Panc1 (cell line): ENCODE measurements at places on chromosomes 6 and 20. TPM values are rescaled to one million over a fixed set of nuclear protein-coding genes. Genes with fewer than 3 reads are reported as not detected.

DNA sequence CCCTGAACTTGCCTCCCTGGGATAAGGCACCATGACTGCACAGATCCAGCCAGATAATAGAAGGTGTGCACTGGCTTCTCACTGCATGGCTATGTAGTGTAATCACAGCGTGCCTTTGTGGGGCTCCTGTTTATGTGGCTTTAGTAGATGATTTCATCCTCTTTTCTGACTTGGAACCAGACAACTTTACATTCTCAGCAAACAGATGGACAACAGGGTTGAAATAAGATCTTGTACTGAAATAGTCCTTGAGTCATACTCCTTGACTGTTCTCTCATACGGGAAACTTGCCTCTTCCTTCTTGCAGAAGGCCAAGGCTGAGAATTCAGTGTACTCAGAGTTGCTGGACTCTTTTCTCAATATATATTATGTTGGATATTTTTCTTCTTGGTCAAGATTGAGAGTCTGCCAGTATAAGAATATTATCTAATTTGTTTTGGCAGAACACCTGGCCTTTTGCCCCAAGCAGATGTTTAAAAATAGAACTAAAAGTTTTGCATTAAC, 25.0 kb upstream of the RNF144B start:
- no peak for DNase-seq
- no peak overlapping the region for H3K27ac ChIP-seq
- H3K36me3 ChIP-seq: no peaks in the 10 kb centered on the region
- H3K4me3 ChIP-seq: no peak overlapping the region

- H3K27me3 ChIP-seq: no peaks in the 10 kb centered on the region
- no peaks in the 10 kb centered on the region for H3K36me3 ChIP-seq
- no peak for DNase-seq
- H3K27ac ChIP-seq: no peak overlapping the region
- H3K4me1 ChIP-seq: no peaks in the 10 kb centered on the region
Measured at GRCh38 chr6:105688573-105688972, 285.7 kb upstream of the PREP start.

DNA sequence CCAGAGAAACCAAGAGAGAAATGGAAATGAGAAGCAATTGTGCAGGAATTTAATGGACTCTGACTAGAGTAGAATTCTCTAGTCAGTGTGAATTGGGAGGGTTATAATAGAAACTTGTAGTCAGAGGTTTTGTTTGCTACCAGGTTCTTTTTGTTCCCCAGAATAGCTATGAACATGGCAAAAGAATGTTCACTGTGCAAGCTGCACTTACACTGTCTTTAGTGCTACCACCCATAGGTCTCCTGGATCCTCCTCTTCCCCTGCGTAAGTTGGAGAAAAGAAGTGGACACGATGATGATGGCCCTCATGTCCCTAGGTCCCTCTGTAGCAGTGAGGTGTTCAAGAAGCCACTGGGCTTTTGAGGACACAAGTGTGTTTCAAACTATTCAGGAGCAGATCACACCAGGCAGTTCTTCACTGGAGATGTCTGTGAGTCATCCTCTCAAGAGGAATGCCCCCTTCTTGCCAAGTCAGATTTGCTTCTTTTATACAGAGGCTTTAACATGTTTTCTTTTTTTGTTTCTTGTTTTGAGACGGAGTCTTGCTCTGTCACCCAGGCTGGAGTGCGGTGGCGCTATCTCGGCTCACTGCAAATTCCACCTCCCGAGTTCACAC, 47.6 kb upstream of the SMIM8 start:
- DNase-seq: no peak
- H3K27ac ChIP-seq: no peak overlapping the region
- no peaks in the 10 kb centered on the region for H3K36me3 ChIP-seq
- H3K4me3 ChIP-seq: no peak overlapping the region

- no peaks in the 10 kb centered on the region for H3K36me3 ChIP-seq
Measured at GRCh38 chr6:113055061-113055460, 707.9 kb downstream of the RFPL4B start.

- no peak for DNase-seq
- H3K36me3 ChIP-seq: no peaks in the 10 kb centered on the region
- no peak overlapping the region for H3K27ac ChIP-seq
- no peaks in the 10 kb centered on the region for H3K27me3 ChIP-seq
- H3K4me1 ChIP-seq: no peaks in the 10 kb centered on the region
Measured at GRCh38 chr6:105257340-105257739, 77.5 kb upstream of the POPDC3 start.

DNA sequence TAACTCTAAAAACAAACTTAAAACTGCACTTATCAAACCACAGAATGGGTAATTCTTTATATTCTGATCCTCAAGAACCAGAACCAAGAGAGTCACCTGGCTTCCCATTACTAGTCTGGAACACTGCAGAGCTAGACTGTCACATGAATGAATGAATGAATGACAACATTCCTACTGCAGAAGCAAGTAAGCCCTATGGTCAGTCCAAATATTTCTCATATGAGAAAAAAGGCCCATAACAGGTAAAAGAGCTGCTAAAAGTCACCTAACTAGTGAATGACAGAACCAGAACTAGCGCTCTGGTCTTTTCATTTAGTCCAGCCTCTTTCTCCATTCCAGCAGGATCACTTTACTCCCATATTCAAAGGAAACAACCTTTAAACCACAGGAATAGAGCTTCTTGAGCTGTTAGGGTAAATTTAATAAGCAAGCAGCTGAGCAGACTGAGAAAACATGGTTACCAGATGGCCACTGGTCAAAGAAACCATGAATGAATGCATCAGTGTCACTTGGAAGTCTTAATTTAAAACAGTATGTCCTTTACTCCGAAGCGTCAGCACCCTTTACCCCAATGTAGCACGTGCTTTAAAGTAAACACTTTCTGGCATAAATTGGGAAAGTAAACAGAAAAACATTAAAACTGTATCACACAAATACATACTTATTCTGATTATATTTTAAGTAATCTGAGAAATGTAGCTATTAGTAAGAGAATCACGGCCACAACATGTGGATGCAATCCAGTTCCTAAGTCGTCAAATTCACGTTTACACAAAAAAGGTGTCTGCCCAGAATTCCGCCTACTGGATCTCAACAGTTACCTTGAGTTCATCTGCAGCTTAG, 1.4 kb downstream of the PREP start:
- H3K36me3 ChIP-seq: no peaks in the 10 kb centered on the region; the same call in 1 of the 2 replicates
- DNase-seq: no peak
- peak overlapping the region; percentile 89 for H3K27ac ChIP-seq

GRCh38 chr6:40536442-40536841, 50.7 kb downstream of the LRFN2 start:
- H3K36me3 ChIP-seq: no peaks in the 10 kb centered on the region
- no peak overlapping the region for H3K27ac ChIP-seq
- DNase-seq: no peak
- H3K4me1 ChIP-seq: no peaks in the 10 kb centered on the region
- H3K4me3 ChIP-seq: no peak overlapping the region

DNA sequence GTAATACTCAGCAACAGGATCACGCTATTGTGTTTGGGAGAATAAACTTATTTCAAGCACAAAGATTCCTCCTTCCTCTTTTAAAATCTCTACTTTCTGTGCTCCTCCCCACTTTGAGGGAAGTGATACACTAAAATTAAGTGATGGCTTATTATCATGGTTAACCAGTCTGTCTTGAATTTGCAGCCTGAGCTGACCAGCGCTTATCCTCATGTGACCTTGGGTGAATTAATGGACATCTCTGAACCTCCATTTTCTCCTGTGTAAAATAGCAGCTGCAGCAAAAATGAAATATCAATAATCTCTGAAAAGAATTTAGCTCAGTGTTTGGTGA, 222.6 kb downstream of the BCAS1 start:
- H3K4me3 ChIP-seq: no peak overlapping the region
- H3K4me1 ChIP-seq: peaks cover 11% of the 10 kb centered on the region
- no peak for DNase-seq
- H3K27me3 ChIP-seq: no peaks in the 10 kb centered on the region
- peak overlapping the region; percentile 90; the same call in 1 of the 2 replicates for H3K27ac ChIP-seq

DNA sequence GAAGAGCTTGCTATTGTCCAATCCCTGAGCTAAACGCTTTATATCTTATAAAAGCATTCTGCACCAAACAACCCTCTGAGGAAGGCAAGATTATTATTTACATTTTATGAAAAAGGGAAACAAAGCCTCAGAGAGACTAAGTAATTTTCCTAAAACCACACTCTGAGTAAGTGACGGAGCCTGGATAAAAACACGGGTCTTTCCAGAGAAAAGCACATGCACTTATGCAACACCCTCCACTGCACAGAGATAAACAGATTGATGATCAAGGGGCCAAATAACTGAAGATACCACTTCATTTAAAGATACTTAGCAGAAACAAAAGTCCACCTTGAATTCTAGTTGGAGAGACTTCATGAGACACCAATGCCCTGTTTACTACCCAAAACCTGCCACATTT, 214.7 kb upstream of the PDE10A start:
- no peak overlapping the region for H3K27ac ChIP-seq
- H3K36me3 ChIP-seq: no peaks in the 10 kb centered on the region; the same call in 1 of the 2 replicates
- peaks cover 39% of the 10 kb centered on the region for H3K27me3 ChIP-seq
- DNase-seq: no peak
- no peaks in the 10 kb centered on the region for H3K4me1 ChIP-seq

DNA sequence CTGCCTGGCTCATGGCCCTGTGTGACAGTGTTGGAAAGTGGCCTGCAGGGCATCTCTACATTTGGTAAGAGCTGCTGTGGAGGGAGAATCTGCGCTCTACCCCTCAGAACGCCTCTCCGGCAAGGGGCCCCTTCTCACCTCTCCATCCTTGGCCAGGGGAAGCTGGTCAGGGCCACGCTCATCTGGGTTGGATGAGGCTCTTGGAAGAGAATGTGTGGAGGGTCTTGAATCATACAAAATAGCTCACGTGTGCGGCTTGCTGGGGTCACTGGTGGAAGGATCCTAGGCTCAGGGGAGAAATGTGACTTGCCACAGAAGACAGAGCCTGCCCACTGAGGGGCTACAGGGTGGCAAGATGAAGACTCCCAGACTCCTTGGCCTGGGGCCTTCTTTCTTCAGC, 105.0 kb downstream of the SCML4 start:
- no peak overlapping the region for H3K27ac ChIP-seq
- H3K4me1 ChIP-seq: no peaks in the 10 kb centered on the region
- DNase-seq: no peak
- H3K36me3 ChIP-seq: no peaks in the 10 kb centered on the region
- no peak overlapping the region for H3K4me3 ChIP-seq

DNA sequence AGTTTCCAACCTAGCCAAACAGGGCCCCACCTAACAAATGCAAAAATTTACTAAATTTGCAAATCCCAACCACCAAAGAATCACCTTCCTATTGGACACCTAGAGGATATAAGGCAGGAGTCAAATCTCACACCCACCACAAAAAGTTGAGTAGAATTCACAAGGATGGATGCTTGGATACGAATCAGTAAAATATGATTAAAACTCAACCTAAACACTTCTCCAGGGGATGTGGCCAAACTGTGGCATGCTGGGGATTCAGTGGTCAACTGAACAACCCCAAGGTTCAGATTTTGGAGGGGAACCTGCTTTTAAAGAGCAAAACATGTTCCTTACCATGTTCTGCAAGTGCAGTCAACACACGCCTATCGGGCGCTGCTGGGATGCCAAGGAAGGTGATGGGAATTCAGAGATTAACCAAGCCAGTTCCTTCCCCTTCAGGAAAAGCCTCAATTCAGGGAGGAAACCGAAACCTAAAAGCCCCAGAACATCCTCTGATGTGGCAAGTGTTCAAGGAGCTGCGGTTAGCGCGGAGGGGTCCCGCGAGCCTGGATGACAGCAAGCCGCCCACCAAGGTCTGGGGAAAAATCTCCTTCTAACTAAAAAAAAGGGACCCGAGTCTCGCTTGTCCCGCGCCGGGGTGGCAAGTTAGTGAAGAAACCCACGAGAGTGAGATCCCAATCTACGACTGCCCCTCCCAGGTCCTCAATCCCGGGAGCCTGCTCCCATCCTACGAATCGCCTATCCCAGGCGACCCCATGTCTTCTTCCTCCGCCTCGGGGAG, 902 bp downstream of the SAMHD1 start:
- no peaks in the 10 kb centered on the region for H3K36me3 ChIP-seq
- peak overlapping the region; percentile 91 for H3K4me3 ChIP-seq
- H3K27ac ChIP-seq: peak overlapping the region; percentile 70
- DNase-seq: no peak
- H3K4me1 ChIP-seq: peaks cover 17% of the 10 kb centered on the region

GRCh38 chr6:168332020-168332419, 12.4 kb upstream of the DACT2 start:
- H3K27ac ChIP-seq: no peak overlapping the region
- no peaks in the 10 kb centered on the region for H3K4me1 ChIP-seq
- H3K36me3 ChIP-seq: no peaks in the 10 kb centered on the region
- H3K4me3 ChIP-seq: no peak overlapping the region

DNA sequence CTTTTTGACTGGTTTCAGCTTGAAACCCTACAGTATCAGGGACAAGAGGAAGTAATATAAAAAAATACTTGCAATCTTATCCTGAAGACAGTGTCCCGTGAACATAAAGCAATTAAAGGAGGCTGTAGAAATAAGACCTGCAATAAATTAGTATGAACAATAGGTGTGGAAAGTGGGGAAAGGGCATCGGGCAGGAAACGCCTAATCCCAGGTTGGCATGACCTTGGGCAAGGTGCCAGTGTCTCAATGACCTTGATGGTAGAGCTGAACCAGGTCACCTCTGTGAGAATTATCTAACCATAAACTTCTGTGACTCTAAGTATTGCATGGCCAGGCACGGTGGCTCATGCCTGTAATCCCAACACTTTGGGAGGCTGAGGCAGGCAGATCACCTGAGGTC, 115.2 kb downstream of the LY86 start:
- H3K36me3 ChIP-seq: no peaks in the 10 kb centered on the region
- H3K4me1 ChIP-seq: no peaks in the 10 kb centered on the region
- DNase-seq: no peak
- H3K27ac ChIP-seq: no peak overlapping the region

GRCh38 chr6:157587127-157587926, 206.3 kb downstream of the ZDHHC14 start:
- H3K36me3 ChIP-seq: no peaks in the 10 kb centered on the region
- no peak overlapping the region for H3K4me3 ChIP-seq
- H3K4me1 ChIP-seq: no peaks in the 10 kb centered on the region
- H3K27me3 ChIP-seq: no peaks in the 10 kb centered on the region
- no peak overlapping the region for H3K27ac ChIP-seq

DNA sequence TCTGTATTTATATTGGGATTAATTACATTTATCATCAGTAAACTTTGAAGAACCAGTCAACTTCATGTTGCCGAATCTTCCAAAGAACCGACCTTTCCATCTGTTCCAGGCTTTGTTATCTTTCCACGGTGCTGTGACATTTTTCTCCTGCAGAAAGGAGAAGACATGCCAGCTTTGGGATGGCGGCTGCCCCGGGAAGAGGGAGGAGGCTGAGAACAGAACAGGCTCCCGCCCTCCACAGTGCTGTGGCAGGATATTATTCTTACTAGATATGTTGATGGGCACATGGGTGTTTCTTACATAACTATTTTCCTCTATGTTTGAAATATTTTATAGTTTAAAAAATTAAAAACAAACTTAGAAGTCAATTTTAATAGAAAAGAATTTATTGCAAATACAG, 44.9 kb downstream of the GINS1 start:
- no peaks in the 10 kb centered on the region for H3K27me3 ChIP-seq
- H3K36me3 ChIP-seq: peaks cover 2% of the 10 kb centered on the region; the same call in 1 of the 2 replicates
- no peak overlapping the region for H3K27ac ChIP-seq
- DNase-seq: no peak

Gene NKAIN4
- total RNA-seq: 5.5 TPM

Gene PLA2G7
- total RNA-seq: 0.41 TPM

Gene TMEM181
- total RNA-seq: 38.0 TPM

Gene JPH2
- 0.49 TPM for total RNA-seq

Gene IFT52
- 29.2 TPM for total RNA-seq

Gene PDE7B
- total RNA-seq: 0.03 TPM

Gene PRDM13
- total RNA-seq: not detected

Gene FLRT3
- total RNA-seq: 0.67 TPM

Gene ARFGEF3
- 1.5 TPM for total RNA-seq

Gene UBE3D
- 11.0 TPM for total RNA-seq

Gene C6orf163
- 1.3 TPM for total RNA-seq
